Astrocyte (in vitro differentiated cells and primary cell): ENCODE measurements at places on chromosomes 12 and 14. TPM values are rescaled to one million over a fixed set of nuclear protein-coding genes. Genes with fewer than 3 reads are reported as not detected.

Gene ALG10
- 5.5 and 7.0 TPM in 2 replicates for total RNA-seq

DNA sequence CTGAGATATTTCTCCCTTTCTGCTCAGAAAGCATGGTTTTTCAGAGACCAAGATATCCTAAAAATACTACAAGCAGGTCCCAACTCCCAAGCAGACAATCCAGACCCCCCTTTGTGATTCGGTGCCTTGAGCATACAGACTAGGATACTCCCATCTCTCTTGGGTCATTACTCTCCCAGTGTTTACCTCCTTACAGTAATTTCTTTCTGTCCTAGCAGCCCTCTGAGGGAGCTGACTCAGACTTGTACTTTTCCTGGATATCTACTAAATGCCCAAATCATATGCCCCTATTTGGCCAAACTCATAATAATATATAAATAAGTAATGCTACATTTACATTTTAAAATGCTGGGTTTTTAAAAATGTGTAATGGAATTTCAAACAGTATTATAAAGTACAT lies 355.6 kb downstream of the LRIG3 start:
- peak; percentile 41 for DNase-seq

DNA sequence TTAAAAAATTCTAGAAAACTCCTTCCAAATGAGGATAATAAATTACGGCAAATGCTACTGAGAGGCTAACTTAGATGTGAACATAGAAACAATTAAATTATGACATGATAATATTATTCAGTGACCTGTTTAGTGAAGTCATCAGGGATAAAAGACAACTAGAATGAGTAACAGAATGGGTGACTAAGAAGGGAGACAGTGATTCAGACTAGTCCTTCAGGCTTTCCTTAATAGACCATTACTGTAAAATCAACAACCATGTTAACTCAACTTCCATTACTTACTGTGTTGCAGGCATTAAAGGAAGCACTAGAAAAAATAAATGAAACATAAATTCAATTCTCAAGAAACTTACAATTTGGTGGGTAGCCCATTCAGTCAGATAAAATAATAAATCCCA lies 543.9 kb upstream of the LRFN5 start:
- DNase-seq, result peak; percentile 3

GRCh38 chr12:27060740-27061139 lies 21.6 kb downstream of the C12orf71 start:
- no peak for DNase-seq

Gene DPF3
- total RNA-seq, result 2.4 and 2.7 TPM in 2 replicates

DNA sequence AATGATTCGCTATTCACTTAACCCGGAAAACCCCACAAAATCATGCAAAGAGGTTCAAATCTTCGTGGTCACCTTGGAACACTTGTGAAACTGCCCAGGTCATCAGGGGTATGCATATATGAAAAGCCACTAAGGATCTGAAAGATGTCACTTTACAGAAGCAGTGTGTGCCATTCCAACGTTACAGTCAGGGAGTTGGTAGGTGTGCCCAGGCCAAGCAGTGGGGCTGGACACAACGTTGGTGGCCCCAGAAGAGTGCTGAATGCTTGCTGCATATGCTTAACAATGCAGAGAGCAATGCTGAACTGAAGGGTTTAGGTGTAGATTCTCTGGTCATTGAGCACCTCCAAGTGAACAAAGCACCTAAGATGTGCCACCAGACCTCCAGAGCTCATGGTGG lies 51.1 kb upstream of the EIF5 start:
- DNase-seq, result no peak

GRCh38 chr14:61560323-61560722 lies 135.0 kb upstream of the HIF1A start:
- DNase-seq, result no peak

DNA sequence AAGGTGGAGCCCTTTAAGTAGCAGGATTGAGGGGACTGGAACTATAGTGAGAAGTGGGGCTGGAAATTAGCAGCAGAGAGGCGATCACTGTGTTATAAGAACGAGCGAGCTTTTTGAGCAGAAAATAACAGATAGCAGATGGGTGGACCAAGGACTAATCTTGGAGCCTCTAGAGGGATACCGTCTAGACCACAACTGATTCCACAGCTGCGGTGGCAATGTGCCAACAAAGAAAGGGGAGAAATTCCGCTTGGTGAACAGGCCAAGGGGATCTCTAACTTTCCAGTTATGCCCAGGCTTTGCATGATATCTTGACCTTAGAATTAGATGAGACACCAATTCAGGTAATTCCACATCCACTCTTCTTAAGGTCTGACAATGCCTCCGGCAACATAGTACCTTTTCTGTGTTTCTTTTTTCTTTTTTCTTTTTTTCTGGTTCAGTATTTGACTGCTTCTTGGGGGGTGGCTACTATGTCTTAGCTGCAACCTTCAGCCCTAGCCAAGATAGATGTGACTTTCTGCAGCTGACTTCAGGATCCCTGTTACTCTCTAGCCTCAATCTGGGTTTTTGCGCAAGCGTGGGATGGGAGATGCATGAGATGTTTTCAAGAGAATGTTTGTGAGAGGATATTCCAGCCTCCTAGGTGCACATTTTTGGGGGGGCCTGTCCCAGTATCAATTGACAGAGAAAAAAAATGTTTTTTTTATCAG lies 143.4 kb upstream of the CPSF6 start:
- peak; percentile 25 for DNase-seq

Gene RGS6
- 0.34 TPM in 1 of 2 replicates, not detected in the other for total RNA-seq

Gene NRXN3
- total RNA-seq, result 12.6 and 18.0 TPM in 2 replicates

- DNase-seq, result no peak
Measured at GRCh38 chr12:18631339-18631738, 106.5 kb downstream of the PLCZ1 start.

DNA sequence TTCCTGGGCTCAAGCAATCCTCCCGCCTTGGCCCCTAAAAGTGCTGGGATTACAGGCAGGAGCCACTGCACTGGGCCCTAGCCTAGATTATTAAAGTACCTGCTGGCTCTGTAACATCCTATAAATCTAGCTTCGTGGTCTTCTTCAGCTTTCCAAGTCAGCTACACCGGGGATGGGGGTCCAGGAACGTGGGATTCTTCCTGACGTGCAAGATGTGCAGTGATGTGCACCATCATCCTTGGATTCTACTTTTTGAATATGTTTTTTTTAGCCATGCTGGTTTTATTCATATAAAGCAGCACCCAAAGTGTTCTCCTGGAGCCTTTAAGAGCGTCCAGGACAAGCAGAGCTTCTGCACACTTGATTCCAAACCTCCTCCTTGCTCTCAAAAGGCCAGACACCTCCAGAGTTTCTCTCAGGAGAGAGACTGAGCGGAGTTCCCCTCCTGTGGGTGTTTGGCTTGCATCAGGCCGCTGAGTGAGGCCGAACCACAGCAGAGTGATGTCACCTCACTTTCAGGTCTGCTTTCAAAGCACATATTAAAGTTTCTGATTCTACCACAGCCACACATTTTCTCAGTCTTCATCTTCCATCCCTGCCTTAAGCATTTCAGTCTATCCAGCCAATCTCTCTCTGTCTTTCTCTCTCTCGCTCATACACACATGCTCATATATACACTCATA lies 33.4 kb downstream of the VCPKMT start:
- DNase-seq, result peak; percentile 68

- no peak for DNase-seq
Measured at GRCh38 chr12:3259973-3260372, 182.8 kb downstream of the TSPAN9 start.

GRCh38 chr12:89470741-89471509 lies 53.7 kb downstream of the GALNT4 start:
- DNase-seq, result peak; percentile 22

Gene PPP2R5E
- total RNA-seq, result 60.2 and 69.3 TPM in 2 replicates

DNA sequence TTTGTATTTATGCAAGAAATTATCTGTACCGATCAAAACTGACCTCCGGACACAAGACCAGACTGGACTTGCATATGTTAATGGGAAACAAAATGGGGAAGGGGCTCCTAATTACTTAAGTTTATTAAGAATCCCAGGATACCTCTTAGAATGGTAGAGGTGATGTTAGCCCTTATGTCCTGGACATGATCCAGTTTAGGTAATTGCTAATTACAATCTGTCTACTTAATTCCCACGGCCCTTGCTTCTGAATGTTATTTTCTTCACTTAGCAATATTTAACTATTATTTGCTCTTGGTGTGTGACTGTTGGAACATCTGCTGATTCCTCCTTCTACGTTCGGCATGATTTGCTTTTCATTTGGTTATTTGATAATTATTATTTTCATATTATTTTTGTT lies 644.0 kb downstream of the DIO2 start:
- no peak for DNase-seq

GRCh38 chr12:7129872-7130691 lies at the start of gene CLSTN3:
Gene CLSTN3, plus strand, starts transcription at chr12:7130371. Its CDS starts 278 bp downstream, at chr12:7130649.
- DNase-seq, result peak; percentile 68

DNA sequence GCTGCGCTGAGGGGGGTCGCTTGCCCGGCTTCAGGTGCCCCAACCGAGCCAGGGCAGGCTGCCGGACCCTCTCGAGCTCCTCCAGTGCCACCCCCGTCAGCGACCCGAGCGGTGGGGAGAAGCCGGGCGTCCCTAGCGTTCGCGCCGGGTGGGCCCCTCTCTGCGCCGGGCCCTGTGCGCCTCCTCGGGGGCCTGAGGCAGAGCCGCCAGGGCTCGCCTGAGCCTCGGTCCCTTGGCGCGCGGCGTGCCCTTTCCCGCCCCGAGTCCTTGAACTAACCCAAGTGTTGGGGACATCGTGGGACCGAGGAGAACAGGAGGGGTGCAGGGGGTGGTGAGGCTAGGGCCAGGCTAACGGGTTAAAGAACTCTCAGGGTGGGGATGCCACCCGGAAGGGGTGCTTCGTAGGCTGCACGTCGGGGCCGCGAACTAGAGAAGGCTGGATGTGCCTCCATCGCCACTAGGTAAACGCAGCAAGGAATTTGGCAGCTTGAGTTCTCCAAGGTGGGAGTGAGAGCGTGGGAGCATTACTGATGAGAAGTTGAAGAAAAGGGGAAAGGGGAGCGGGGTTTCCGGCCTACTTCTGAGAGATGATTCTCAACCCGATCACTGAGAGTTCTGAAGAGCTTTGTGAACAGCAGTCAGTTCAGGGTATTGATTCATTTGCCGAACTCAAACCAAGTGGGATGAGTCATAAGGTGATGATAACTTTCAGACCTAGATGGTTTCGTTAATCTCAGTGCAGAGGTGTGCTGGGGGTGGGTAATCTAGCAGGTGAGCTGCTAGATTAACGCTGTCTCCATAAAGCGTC lies 618 bp downstream of the RNF34 start:
- peak; percentile 32 for DNase-seq

DNA sequence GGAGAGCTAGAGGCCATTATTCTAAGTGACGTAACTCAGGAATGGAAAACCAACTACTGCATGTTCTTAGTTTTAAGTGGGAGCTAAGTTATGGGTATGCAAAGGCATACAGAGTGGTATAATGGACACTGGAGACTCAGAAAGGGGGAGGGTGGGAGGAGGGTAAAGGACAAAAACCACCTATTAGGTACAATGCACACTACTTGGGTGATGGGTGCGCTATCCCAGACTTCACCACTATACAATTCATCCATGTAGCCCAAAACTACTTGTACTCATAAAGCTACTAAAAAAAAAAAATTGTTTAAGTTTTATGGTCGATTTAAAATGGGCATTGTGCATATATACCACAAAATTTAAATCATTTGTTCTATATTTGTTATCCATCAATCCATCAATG lies 24.3 kb downstream of the SLC41A2 start:
- DNase-seq, result no peak

DNA sequence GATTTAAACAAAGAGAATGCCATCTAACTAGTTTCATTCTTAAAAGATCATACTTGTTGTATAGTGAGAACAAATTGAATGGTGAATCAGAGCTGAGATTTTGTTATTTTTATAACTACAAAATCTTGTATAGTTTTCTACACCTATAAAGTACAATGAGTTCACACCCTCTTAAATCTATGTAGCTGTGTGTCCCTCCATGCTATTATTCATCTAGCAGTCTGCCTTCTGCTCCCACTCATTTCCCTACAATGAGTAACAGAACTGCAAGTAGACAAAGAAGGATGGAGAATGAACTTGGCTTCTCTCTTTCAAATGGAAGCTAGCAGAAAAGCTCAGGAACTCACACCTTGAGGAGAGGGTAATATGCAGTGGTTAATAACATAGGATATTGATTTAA lies 7.1 kb downstream of the IFNG-AS1 start:
- DNase-seq, result peak; percentile 6

Gene TUNAR
- 0.50 and 1.0 TPM in 2 replicates for total RNA-seq

GRCh38 chr12:67039995-67040860 lies 228.9 kb upstream of the CAND1 start:
- no peak for DNase-seq
